ENCODE measurements at places on chromosomes 11 and 22. TPM values are rescaled to one million over a fixed set of nuclear protein-coding genes. Genes with fewer than 3 reads are reported as not detected.
A peak's percentile ranks its signal among the peaks of the same experiment; 100 is the strongest.

Gene HTR3A
- total RNA-seq, result 0.58 TPM

Gene SCGB1D2
- not detected for total RNA-seq

Gene PKDREJ
- total RNA-seq, result 0.05 TPM

Gene NAV2
- total RNA-seq, result 10.6 TPM

Gene IL17REL
- not detected for total RNA-seq

Gene STK33
- 11.0 TPM for total RNA-seq

Gene SLC22A6
- not detected for total RNA-seq

Gene PDE3B
- total RNA-seq, result 40.6 TPM

Gene CDC42EP1
- total RNA-seq, result 6.6 TPM

Gene OSBPL5
- 22.4 TPM for total RNA-seq

Gene ALG8
- total RNA-seq, result 42.4 TPM

Gene TRIM66
- 7.8 TPM for total RNA-seq

Gene MMP8
- 1.3 TPM for total RNA-seq

Gene DEPDC7
- total RNA-seq, result 10.5 TPM

Gene OR5A1
- not detected for total RNA-seq

Gene PPME1
- 24.5 TPM for total RNA-seq

Gene OR52W1
- not detected for total RNA-seq

Gene NRIP3
- 3.1 TPM for total RNA-seq

Gene MED15
- total RNA-seq, result 34.0 TPM

DNA sequence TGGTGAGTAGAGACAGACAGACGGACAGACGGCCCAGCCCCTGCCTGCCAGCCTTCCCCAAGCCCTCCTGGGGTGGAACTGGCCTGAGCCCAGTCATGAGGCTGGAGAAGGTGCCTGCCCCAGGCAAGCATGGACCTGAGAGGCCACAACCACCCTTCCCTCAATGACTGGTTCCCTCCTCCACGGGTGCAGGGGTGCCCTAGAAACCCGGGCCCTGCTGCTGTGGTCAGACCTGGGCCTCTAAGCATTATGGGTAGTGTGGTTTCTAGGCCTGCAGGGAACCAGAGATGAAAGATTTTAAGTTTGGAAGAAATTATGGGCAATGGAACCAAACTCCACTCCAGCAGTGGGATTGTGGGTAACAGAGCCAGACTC lies 13.5 kb downstream of the RHBDD3 start:
- DNase-seq, result no peak

DNA sequence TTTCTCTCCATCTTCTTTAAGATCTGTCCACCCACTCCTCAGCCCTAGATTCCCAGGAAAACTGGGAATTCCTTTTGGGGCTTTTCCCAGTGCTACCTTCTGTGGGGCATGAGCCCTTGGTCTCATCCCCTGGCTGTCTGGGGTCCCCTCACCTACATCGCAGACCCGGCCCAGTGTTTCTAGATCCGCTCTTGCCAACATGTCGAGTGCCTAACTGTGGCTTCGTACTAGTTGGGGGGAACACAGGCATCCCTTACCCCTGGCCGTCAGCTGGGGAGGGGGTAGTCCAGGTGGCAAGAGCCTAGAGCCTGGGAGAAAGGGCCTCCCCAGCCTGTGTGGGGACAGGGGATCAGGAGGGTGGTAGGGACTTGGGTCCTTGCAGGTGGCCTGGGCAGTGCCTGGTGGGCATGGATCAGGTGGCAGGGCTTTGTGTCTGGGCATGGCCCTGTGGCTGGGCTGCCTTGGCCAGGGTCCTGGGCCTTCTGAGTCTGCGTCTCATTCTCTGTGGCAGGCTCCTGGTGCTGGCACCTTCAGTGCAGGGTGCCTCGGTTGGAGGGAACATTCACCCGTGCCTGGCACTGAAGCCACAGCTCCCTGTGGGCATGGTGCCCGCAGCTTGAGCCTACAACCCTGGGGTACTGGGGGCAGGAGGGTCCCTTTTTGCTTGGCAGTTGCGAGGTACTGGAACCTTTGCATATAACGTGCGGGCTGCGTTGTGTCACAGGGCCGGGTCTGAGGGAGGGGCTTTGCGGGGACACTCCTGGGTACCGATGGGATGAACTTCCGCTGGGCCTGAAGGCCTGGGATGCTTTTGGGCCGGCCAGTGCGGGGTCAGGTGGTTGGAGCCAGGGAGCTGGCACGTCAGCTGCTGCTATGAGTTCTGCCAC lies 4.1 kb downstream of the KCNQ1 start:
- DNase-seq, result no peak

DNA sequence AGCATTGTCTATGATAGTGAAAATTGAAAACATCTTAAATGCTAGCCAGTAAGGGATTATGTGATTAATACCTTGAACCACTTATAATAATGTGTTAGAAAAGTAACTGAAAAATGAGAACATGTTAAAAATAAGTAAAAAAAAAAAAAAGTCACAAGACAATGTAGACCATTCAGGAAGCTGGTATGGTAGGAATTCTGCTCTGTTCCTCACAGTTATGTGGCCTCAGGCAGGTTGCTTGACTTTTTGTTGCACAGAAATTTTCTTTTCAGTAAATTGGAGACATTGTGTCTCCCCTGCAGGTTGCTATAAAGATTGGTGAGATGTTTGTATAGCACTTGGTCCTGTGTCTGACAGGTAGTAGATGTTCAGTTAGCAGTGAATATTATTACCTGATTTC lies 17.3 kb upstream of the PLET1 start:
- DNase-seq, result no peak

DNA sequence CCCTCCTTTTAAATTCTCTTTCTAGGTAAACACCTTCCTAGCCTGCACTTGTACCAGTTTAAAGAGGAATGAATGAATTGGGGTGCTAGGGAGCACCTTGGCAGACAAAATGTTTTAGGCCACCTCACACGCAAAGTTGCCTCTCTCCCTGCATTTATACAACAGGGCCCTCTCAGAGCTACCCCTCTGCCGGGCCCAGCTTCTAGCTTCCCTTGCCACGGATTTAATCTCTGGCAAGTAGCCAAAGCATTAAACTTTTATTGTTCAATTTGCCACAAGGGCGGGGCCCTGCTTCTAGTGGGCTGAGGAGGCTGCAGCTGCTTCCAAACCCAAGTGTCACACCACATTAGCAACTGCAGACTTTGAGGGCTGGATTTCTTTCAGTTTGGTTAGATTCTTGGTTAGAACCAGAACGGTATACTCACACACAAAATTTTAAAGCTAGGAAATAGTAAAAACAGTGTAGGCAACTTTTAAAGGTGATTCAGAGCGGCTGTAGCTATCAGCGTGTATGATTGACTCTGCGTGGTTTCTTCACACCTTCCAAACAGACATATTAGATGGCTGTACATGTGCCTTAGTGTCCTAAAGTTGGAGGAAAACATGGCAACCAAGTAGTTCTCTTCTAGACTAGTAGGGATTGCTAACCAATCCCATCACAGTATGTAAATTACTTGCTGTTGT lies 6.5 kb downstream of the KREMEN1 start:
- no peak for DNase-seq

DNA sequence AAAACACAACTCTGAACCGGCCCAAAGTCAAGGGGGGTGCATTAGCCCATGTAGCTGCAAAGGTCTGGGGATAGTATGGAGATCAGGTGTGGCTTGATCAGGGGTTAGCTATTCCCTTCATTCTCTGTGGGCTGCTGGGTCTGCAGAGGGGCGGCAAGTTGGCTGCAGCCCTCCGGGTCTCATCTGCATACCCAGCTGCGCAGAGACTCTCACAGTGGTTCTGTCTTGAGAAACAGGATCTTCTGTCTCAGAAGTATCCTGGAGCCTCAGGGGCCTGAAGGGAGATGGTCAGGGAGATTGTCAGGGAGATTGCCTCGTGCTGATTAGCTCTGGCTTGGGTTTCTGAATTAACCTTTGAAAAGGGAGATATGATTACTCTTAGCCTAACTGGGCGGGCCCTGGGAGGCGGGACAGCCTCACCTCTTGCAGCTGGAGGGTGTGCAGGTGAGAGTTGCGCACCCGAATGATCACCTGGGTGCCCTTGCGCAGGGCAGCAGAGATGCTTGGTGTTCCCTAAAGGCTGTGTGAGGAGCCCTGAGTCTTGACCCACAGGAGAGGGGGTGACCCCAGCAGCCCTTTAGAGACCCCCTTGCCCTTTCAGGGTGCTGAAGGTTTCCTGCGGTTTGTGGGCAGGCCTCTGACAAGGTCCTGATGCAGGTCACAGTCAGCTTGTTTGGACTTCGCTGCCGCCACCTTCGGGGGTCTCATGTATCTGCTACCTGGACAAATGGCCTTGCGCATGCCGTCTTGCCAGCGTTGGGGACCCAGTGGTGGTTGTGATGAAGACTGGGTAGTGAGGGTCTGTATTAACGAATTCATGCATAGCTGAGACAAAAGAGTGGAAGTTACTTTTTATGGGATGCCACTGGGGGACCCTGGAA lies 7.3 kb downstream of the ARHGAP8 start:
- no peak for DNase-seq

DNA sequence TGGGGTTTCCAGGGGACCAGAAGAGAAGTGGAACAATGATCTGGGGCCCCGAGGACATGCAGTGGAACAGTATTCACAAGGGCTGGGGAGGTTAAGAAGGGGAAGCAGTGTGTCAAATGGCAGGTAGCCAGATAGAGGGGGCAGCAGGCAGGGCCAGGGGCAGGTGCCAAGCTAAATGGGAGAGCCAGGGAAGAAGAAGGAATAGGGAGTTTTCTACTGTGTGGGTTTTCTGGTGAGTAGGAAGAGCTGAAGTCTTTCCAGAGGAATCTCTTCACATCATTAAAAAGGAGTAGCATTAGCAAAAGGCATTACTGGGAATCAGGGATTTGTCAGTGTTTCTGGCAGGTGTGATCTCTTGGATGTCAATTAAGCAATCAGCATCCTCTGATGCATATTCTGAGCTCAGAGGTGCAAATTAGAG lies 55.8 kb downstream of the IRAG1 start:
- DNase-seq, result no peak

- DNase-seq, result no peak
These were observed 22.6 kb downstream of the ARHGEF17 start for GRCh38 chr11:73330569-73331093.

GRCh38 chr11:17848715-17849114 lies 114.1 kb downstream of the KCNC1 start:
- DNase-seq, result no peak

- DNase-seq, result no peak
These were observed 181.5 kb upstream of the SORL1-AS1 start for GRCh38 chr11:121634273-121634672.

DNA sequence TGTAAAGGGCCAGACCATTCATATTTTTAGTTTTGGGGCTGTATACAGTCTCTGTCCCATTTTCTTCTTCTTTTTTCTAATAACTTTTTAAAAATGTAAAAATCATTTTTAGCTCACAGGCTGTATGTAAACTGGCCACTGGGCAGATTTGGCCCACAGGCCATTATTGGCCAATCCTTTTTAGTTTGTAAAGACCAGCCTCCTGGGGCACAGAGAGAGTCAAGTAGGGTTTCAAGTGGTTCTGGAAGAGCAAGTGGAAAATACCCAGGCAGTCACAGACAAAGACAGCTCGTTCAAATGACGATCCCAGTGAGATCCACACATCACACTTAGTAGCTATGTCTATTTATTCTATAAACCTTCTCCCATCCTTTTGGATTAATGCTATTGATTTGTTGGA lies 150.2 kb upstream of the ARHGAP20 start:
- DNase-seq, result no peak

GRCh38 chr22:48236261-48236660 lies 1473.8 kb downstream of the TBC1D22A start:
- DNase-seq, result no peak

- DNase-seq, result no peak
These were observed 45.7 kb downstream of the KCNQ1OT1 start for GRCh38 chr11:2653930-2654739.

GRCh38 chr11:16356057-16356760 lies at the start of gene SOX6:
Gene SOX6 (minus strand): TSS chr11:16356546. CDS start chr11:16341248, 15,298 bp downstream.
- peak; percentile 13 for DNase-seq

- no peak for DNase-seq
These were observed 543.5 kb downstream of the BRD1 start for GRCh38 chr22:49284056-49284784.

DNA sequence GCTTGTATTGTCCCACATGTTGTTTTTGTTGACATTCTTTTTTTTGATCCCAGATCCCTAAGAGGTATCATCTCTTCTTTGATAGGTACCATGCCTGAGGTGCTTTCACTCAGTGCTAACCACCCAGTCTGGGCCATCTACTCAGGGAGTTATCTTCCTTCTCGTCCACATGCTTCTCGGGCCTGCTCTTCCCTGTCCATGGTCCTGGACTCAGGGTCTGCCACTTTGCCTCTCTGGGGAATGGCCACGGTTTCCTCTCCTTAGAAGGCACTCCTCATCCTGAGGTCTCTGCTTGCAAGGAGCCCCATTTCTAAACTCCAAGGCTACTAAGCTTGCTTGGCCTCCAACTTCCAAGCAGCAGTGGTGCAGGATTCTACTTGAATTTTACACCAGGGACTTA lies 227.0 kb upstream of the NCAM1 start:
- peak; percentile 20 for DNase-seq

- DNase-seq, result no peak
These were observed 6.0 kb downstream of the NXPE1 start for GRCh38 chr11:114553642-114554041.

GRCh38 chr22:26922806-26923205 lies 265.4 kb downstream of the MIAT start:
- no peak for DNase-seq

DNA sequence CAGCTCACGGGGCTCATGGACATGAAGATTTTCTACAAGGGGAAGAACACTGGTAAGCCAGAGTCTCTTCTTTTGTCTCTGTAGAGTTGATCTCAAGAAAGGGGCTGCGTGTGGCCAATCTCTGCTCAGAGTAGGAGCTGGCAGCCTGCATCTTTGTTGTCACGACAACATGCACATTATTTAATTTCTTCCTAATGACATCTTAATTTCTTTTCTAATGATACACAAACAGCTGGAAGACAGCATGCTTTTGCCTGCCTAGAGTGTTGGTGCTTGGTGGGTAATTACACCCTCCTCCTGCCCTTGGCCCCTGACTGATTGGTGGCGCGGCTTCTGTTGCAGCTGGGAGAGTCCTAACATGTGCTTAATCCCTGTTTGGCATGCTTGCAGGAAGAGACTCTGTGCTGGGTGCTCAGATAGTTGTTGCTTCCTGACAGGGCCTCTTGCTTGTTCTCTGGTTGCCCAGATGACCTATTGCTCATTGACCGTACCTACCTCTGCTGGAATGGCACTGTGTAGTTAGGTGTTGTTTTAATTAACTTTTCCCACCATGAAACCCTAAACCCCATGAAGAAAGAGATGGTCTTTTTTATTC lies 106.9 kb upstream of the SORL1-AS1 start:
- DNase-seq, result no peak

DNA sequence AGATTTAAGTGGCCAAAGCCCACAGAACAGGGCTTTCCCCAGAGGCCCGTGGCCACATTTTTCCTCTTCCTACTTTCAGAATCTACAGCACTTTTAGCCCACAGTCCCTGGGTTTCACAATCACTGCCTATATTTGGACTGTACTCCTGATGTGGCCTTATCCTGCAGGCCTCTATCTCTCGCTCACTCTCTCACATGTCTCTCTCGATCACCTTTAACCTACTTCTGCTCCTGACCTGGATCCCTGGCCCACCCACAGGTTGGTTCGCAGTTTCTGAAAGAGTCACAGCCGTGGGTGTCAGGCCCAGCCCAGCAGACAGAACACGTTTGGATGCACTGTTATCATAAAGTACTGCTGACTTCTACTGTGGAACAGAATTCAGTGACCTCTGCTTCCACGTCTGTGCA lies 55.5 kb downstream of the LARGE1 start:
- no peak for DNase-seq

Measured in urinary bladder (tissue), 4 donors.